Effector memory CD8-positive, alpha-beta T cell (primary cell): ENCODE measurements at places on chromosomes 7 and 10.

GRCh38 chr10:17214526-17214925 is 13.1 kb upstream of the TRDMT1 start:
- DNase-seq = no peak
- no peak overlapping the region for H3K4me3 ChIP-seq
- H3K4me1 ChIP-seq = peaks cover 9% of the 10 kb centered on the region
- no peaks in the 10 kb centered on the region for H3K27me3 ChIP-seq

DNA sequence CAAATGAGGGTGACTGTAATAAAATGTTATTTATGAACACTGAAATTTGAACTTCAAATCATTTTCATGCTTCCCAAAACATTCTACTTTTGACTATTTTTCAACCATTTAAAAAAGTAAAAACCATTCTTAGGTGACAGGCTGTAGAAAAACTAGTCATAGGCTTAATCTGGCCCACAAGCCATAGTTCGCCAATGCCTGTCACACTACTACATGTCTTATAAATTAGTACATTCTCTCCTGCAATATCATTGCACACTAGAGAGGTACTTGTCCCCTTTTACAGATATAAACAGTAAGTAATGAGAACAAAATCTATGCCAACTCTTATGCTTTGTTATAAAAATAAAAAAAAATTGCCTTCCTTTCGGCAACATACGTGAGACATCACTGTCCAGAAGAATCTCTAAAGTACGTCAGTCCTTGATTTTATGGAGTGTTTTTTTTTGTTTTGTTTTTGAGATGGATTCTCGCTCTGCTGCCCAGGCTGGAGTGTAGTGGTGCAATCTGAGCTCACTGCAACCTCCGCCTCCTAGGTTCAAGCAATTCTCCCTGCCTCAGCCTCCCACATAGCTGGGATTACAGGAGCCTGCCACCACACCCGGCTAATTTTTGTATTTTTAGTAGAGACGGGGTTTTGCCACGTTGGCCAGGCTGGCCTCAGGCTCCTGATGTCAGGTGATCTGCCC is 23.2 kb downstream of the UPF2 start:
- peaks cover 19% of the 10 kb centered on the region for H3K36me3 ChIP-seq
- H3K4me1 ChIP-seq = peaks cover 12% of the 10 kb centered on the region
- H3K4me3 ChIP-seq = no peak overlapping the region
- DNase-seq = no peak
- H3K27ac ChIP-seq = no peak overlapping the region

DNA sequence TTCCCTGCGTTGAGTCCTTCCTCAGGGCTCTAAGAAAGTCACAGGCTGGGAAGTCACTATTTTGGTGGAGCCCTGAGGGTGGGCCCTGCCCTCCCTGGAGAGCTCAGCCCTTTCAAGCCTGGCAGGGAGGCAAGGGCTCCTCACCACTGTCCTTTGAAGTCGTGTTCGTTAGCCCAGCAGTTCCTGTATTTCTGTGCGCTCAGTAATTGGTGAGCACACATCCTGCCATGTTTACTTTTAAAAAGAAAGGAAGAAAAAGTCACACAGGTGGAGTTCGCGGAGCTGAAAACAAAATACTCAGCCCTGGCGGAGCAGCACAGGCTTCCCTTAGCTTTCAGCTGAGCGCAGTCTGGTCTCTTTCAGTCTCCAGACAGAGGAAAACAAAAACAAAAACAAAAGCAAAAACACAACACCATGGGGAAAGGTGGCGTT is 37.1 kb downstream of the PRKCQ start:
- H3K27ac ChIP-seq = peak overlapping the region; percentile 99
- peak overlapping the region; percentile 80 for H3K4me3 ChIP-seq
- peak; percentile 31 for DNase-seq
- H3K36me3 ChIP-seq = peaks cover 8% of the 10 kb centered on the region

- H3K27me3 ChIP-seq = peaks cover 34% of the 10 kb centered on the region
- peaks cover 3% of the 10 kb centered on the region for H3K4me1 ChIP-seq
- no peak for DNase-seq
- H3K36me3 ChIP-seq = no peaks in the 10 kb centered on the region
- no peak overlapping the region for H3K4me3 ChIP-seq
Measured at GRCh38 chr10:133162910-133163856, 3.2 kb downstream of the KNDC1 start.

DNA sequence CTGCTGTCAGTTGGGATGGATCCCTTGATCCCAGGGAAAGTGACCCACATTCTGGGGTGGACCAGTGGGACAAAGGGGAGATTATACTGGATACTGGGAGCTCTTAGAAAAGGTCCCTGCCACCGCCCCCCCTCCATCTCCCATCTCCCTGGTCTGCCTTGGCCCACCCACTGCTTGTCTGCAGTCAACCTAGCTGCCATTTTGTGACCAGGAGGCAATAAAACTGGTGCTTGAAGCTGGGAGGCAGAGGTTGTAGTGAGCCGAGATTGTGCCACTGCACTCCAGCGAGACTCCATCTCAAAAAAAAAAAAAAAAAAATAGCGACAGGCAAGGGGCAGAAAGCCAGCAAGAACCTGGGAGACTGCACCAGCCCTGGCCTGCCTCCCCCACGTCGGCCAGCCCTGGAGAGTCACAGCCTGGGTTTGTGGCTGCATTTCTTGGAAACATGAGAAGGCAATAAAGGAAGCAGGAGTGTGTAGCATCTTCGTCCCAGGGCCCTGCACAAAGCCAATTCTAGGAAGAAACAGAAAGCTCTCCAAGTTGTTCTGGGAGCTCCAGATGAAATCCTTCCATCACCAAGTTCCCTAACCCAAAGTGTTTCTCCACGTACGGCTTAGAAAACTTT is 4.7 kb upstream of the ARPC1B start:
- peak overlapping the region; percentile 57 for H3K27ac ChIP-seq
- DNase-seq = no peak
- peaks cover 8% of the 10 kb centered on the region for H3K4me1 ChIP-seq
- H3K27me3 ChIP-seq = no peaks in the 10 kb centered on the region
- no peak overlapping the region for H3K4me3 ChIP-seq

DNA sequence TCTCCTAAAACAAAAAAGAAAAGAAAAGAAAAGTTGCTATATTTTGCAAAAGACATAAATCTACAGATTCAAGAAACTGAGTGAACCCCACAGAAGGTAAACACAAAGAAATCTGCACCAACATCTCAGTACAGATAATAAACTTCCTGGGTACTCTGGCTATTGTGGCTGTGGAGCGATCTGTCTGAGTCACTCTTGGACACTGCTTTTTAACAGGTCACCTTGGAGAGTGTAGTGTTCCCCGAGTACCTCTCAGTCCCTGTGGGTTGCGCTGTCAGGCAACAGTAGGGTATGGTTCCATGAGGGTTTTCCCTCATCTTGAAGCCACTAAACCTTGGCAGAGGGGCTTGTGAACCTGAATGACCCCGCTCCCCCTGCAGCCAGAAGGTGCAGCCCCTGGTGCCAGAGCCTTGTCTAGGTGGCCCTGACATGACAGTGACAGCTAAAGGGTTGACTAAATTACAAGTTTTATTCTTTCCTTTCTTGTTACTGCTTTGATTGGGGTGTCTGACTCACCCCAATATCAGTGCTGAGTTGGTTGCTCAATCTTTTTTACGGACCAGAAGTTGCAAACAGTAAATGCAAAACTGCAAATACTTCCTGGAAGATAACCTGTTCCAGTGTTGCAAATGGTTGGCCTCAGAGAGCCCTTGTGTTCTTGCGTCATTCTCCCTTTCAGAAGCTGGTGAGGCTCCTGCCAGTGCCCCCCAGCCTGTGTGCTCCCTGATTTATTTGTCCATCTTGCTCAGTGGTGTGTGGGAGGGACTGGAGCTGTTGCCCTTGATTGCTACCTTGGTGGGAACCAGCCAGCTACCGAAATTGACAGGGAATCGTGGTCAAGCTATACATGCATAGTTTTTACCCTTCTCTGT is 30.6 kb downstream of the POR start:
- H3K4me3 ChIP-seq = no peak overlapping the region
- H3K36me3 ChIP-seq = peaks cover 3% of the 10 kb centered on the region
- DNase-seq = no peak
- H3K27me3 ChIP-seq = no peaks in the 10 kb centered on the region

- H3K4me1 ChIP-seq = no peaks in the 10 kb centered on the region
- H3K4me3 ChIP-seq = no peak overlapping the region
- DNase-seq = no peak
- H3K27ac ChIP-seq = no peak overlapping the region
- peaks cover 12% of the 10 kb centered on the region for H3K36me3 ChIP-seq
Measured at GRCh38 chr7:100620239-100620638, 7.9 kb downstream of the MOSPD3 start.

- H3K4me3 ChIP-seq = peak overlapping the region; percentile 66
- H3K27me3 ChIP-seq = no peaks in the 10 kb centered on the region
- H3K27ac ChIP-seq = peak overlapping the region; percentile 24
- H3K36me3 ChIP-seq = peaks cover 8% of the 10 kb centered on the region
- peaks cover 57% of the 10 kb centered on the region for H3K4me1 ChIP-seq
Measured at GRCh38 chr7:77727936-77728701, 31.9 kb downstream of the RSBN1L start.

DNA sequence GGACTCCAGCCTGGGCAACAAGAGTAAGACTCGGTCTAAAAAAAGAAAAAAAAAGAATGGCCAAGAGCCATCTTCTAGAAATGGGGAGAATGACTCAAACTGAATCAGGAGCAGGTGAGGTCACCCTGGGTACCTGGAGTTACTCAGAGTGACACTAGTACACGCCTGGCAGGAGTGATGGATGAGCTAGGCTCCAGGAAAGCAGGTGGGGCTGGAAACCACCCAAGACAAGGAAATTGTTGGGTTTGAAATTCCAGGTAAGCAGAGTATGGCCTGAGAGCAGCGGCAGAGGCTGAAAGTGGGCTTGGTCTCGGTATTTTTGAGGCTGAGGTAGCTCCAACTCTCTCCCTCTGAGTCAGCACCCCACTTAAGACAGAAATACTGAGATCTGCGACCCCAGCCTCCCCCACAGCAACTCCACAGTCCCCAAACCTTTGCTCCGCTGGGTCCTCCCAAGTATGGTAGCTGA is 18.5 kb downstream of the DDIT4 start:
- H3K27ac ChIP-seq = peak overlapping the region; percentile 82
- DNase-seq = no peak
- H3K4me3 ChIP-seq = no peak overlapping the region
- H3K27me3 ChIP-seq = no peaks in the 10 kb centered on the region
- H3K4me1 ChIP-seq = peaks cover 38% of the 10 kb centered on the region

DNA sequence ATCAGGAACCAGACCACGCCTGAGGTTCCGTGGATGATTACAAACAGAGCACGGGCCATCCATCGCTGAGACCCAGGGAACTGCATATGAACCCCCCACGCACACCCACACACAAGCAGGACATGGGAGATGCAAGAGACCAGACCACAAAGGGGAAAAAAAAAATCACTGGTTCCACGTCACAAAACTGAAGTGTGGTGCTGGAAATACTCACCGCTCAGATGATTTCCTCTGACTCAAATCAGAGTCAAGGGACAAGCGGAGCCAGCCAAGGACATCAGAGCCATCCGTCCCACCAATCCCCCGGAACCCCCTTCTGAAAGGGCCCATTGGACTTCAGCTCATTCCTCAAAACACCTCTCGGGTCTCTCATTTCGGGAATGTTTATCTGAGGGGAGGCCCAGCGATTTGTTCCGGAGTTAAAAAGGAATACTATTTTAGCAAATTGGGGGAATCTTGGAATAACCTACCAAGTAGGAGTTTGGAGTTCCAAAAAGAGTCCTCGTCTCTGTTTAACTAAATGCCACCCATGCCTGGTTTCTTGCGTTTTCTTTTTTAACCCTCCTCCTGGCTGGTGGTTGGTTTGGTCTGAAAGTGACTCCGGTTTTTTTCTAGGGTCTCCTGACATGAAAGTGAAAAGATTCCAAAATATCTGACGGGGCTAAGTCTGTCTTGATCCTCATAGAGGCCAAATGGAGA is 15.0 kb downstream of the SNX8 start:
- no peak for DNase-seq
- H3K27ac ChIP-seq = no peak overlapping the region
- H3K4me3 ChIP-seq = no peak overlapping the region
- no peaks in the 10 kb centered on the region for H3K27me3 ChIP-seq

DNA sequence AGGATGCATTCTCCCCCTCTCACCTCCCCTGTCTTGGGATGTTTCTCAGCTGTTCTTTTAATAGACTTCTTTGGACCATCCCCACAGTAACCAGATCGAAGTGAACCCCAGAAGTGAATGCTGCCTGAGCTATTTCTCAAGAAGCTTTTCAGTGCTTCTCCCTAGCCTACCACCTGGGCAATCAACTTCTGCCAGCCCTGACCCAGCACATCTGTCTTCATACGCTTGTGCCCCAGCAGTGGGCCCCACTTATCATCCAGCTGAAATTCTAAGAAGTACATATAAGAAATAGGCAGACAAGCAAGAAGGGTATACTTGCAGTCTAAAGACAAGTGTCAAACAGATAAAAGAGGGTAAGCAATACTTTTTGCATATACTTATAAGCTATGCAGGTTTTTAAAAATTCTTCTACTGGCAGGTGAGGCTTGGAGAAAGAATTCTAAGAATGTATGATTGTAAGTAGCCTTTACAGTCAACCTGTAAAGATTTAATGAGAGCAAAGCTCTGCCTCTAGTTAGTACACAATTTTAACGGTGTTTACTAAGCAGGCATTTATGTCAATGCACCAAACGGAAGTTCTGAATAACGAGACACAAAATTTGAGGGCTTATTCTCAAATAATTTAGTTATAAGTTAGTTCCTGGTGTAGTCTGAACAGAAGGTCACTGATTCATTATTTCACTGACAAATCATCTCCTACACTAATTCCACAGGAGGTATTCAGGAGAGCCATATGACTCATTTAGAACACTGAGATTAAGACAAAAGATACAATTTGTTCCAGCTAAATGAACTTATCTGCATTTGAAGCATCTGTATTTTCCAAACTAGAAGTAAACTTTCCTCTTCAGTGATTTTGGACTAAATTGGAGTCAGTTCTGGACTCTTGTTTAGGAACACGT is 83.3 kb downstream of the RNLS start:
- peaks cover 4% of the 10 kb centered on the region for H3K4me1 ChIP-seq
- no peak overlapping the region for H3K27ac ChIP-seq
- no peak for DNase-seq
- no peak overlapping the region for H3K4me3 ChIP-seq
- H3K27me3 ChIP-seq = no peaks in the 10 kb centered on the region
- H3K36me3 ChIP-seq = no peaks in the 10 kb centered on the region

DNA sequence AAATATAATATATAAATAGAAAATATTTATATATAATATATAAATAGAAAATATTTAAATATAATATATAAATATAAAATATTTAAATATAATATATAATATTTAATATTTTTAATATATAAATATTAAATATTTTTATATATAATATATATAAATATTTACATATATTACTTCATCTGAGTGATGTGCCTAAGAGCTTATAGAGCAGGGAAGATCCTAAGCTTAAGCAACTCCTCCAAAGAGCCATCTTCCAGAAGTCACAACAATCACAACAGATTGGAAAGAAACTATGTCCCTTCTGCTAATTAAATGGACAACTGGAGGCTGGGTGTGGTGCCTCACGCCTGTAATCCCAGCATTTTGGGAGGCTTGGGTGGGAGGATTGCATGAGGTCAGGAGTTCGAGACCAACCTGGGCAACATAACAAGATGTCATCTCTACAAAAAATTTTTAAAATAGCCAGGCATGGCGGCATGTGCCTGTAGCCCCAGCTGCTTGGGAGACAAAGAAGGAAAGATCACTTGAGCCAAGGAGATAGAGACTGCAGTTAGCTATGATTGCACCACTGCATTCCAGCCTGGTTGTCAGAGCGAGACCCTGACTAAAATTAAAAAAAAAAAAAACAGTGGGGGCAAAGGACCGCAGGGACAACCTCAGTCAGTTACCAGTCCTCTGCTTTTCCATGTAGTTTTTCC is 198.7 kb downstream of the SKIDA1 start:
- H3K27me3 ChIP-seq = peaks cover 7% of the 10 kb centered on the region
- H3K4me1 ChIP-seq = no peaks in the 10 kb centered on the region
- DNase-seq = no peak
- no peaks in the 10 kb centered on the region for H3K36me3 ChIP-seq
- H3K4me3 ChIP-seq = no peak overlapping the region
